ENCODE measurements at places on chromosomes 1 and 21.
A peak's percentile ranks its signal among the peaks of the same experiment; 100 is the strongest.

- H3K4me3 ChIP-seq, result no peak overlapping the region
- peak; percentile 43 for DNase-seq
- H3K27ac ChIP-seq, result no peak overlapping the region
- H3K27me3 ChIP-seq, result no peaks in the 10 kb centered on the region
- H3K4me1 ChIP-seq, result peaks cover 72% of the 10 kb centered on the region
- no peaks in the 10 kb centered on the region for H3K36me3 ChIP-seq
Measured at GRCh38 chr1:94319319-94320102, 82.1 kb upstream of the ARHGAP29 start.

- H3K36me3 ChIP-seq, result no peaks in the 10 kb centered on the region
- H3K4me3 ChIP-seq, result no peak overlapping the region
- no peak for DNase-seq
- 0 out of 2 replicates have a peak, but pooled peaks cover 4% of the 10 kb centered on the region for H3K4me1 ChIP-seq
Measured at GRCh38 chr1:193767886-193768285, 581.5 kb upstream of the B3GALT2 start.

DNA sequence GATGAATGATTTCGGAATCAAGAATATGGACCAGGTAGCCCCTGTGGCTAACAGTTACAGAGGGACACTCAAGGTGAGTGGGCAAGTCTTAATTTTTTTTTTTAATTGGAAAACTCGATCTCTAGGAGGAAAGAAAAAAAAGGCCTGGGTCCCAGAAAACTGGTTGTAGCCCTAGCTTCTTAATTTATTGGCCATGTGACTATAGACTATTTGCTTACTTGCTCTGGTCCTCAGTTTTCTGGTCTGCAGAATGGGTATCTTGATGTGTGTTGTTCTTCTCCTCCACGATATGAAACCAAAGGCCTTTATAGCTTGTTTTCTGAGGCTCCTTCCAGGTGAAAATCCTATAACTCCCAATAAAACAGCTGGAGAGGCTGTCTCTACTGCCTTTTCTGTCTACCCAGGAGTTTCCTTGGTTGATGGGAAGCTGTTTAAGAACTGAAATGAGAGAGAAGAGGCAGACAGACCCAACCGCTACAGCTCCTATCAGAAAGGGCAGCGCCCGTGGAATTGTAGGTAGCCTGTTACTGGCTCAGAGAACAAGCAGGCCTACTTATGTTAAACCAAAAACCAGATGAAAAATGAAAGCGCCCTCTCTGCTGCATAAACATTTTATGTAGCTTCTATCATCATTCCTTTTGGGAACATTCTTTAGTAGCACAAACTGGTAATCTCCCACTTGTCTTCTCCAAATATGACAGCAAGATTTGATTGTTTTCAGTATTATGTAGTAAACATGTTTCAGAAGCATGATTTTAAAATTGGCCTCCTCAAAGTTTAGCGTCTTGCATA is 4.5 kb downstream of the ETS2 start:
- H3K27me3 ChIP-seq, result no peaks in the 10 kb centered on the region
- H3K4me3 ChIP-seq, result peak overlapping the region; percentile 88
- H3K36me3 ChIP-seq, result peaks cover 68% of the 10 kb centered on the region

- no peaks in the 10 kb centered on the region for H3K4me1 ChIP-seq
- DNase-seq, result no peak
- H3K27me3 ChIP-seq, result peaks cover 66% of the 10 kb centered on the region
- H3K4me3 ChIP-seq, result no peak overlapping the region
- H3K36me3 ChIP-seq, result no peaks in the 10 kb centered on the region
Measured at GRCh38 chr21:38402795-38403194, 95.5 kb downstream of the ERG start.

GRCh38 chr1:45084562-45084961 is 72.5 kb downstream of the UROD start:
- DNase-seq, result no peak
- H3K27me3 ChIP-seq, result no peaks in the 10 kb centered on the region
- no peaks in the 10 kb centered on the region for H3K4me1 ChIP-seq
- H3K4me3 ChIP-seq, result no peak overlapping the region

DNA sequence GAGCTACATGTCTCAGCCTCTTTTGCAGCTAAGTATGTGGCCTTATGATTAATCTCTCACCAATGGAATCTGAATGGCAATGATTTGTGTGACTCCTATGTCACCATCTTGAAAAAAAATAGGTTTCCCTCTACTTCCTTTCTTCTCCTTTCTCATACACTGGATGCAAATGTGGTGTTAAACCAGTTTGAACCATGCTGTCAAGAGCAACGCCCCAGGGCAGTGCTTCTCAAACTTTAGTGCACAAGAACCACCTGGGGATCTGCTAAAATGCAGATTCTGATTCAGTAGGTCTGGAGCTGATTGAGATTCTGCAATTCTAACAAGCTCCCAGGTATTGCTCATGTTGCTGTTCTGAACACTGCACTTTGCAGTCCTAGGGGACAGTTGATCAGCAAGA is 44.7 kb upstream of the ZNF644 start:
- no peak for DNase-seq
- no peaks in the 10 kb centered on the region for H3K36me3 ChIP-seq
- no peaks in the 10 kb centered on the region for H3K4me1 ChIP-seq
- H3K27ac ChIP-seq, result no peak overlapping the region

GRCh38 chr1:29385966-29386365 is 149.6 kb downstream of the PTPRU start:
- H3K36me3 ChIP-seq, result no peaks in the 10 kb centered on the region
- no peak overlapping the region for H3K4me3 ChIP-seq
- H3K27ac ChIP-seq, result no peak overlapping the region
- H3K27me3 ChIP-seq, result no peaks in the 10 kb centered on the region
- peaks cover 8% of the 10 kb centered on the region for H3K4me1 ChIP-seq

GRCh38 chr1:172883844-172884243 is 166.9 kb downstream of the TNFSF18 start:
- peak; percentile 45 for DNase-seq
- no peaks in the 10 kb centered on the region for H3K27me3 ChIP-seq
- H3K4me3 ChIP-seq, result no peak overlapping the region
- no peak overlapping the region for H3K27ac ChIP-seq
- no peaks in the 10 kb centered on the region for H3K36me3 ChIP-seq
- H3K4me1 ChIP-seq, result peaks cover 42% of the 10 kb centered on the region

GRCh38 chr1:53478502-53478818 is 19.3 kb downstream of the DMRTB1 start:
- no peak for DNase-seq
- H3K27me3 ChIP-seq, result peaks cover 26% of the 10 kb centered on the region

All from PC-3 (cell line).